ENCODE measurements at places on chromosomes 7 and 10. TPM values are rescaled to one million over a fixed set of nuclear protein-coding genes. Genes with fewer than 3 reads are reported as not detected.

- no peak for DNase-seq
These were observed 12.1 kb upstream of the TRUB1 start for GRCh38 chr10:114925587-114926586.

DNA sequence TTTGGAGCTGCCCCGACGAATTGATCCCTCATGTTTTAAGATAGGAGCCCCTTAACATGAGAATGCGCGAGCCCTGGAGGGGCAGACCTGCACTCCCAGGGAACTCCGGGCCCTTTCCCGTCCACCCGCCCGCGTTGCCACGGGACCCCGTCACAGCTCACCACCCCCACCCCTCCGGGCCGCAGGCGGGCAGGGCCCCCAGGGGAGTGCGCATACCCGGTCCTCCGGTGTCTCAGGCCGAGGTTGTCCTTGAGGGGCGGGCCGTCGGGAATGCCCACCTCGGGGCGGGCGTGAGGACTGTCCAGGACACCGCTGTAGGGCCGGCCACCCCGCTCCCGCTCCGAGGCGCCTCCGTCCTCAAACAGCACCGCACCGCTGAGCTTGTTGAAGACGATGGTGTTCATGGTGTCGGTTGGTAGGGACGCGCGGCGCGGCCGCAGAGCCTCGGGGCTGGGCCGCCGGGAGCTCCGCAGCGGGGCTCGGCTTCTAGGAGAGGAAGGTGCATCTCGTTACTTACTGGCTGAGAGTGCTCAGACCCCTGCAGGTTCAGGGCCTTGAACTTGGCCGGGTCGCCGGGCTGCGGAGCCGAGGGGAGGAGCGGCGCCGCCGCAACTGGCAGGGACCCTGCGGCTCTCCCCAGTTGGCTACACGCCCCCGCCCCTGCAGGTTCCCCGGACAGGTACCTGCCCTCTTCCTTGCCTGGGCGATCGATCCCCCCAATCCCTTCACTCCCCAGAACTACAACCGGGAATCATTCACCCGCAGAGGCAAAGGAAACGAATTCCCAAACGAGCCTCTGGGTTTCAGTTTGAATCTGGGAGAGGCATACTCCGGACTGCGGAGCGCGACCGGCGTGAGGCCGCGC lies 2.4 kb downstream of the MKX start:
- no peak for DNase-seq

GRCh38 chr10:15430969-15431771 lies 60.1 kb upstream of the FAM171A1 start:
- no peak for DNase-seq

- no peak for DNase-seq
These were observed 166.2 kb upstream of the FAM3C start for GRCh38 chr7:121562259-121562658.

DNA sequence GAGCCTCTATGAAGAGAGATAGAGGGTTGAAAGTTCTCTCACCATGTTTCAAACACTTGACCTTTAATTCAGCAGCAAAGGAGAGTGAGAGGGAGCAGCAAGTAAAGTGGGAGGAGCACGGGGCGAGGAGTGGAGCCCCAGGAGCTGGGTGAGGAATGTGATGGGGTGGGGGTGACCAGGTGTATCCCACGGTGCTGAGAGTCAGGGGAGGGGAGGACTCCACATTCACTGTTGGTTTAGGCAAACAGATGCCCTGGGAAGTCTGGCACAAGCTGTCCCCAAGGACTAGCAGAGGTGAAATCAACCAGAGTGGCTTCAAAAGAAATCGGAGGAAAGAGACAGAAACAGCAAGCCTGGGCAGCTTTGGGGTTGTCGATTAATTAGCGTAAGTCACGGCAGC lies 101.8 kb upstream of the PITRM1 start:
- DNase-seq, result no peak

GRCh38 chr10:34254596-34254995 lies 560.5 kb downstream of the PARD3 start:
- DNase-seq, result no peak

- no peak for DNase-seq
These were observed 65.3 kb downstream of the ZFAND4 start for GRCh38 chr10:45607276-45607675.

Gene COL1A2
- total RNA-seq, result 263 TPM

Gene UCMA
- not detected for total RNA-seq

Gene SPDYE16
- not detected for total RNA-seq

GRCh38 chr7:140312141-140312846 lies 86.0 kb downstream of the SLC37A3 start:
- no peak for DNase-seq

DNA sequence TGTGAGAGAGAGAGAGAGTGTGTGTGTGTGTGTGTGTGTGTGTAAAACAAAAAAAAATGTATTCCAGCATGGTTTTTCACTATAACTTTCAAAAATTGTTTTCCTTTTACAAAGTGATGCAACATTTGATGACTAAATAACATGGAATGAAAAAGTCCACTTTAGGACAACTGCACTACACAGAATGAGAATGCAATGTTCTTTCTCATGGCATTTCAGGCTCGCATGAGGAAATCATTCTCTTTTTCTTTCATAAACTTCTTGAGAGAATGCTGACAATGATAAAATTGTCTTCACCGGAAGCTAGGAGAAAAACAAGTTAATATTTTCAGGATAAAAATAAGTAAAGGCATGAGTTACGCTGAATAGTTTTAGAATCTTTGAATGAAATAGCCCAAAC lies 53.7 kb downstream of the SLC16A12 start:
- DNase-seq, result no peak

Gene TRPV5
- not detected for total RNA-seq

DNA sequence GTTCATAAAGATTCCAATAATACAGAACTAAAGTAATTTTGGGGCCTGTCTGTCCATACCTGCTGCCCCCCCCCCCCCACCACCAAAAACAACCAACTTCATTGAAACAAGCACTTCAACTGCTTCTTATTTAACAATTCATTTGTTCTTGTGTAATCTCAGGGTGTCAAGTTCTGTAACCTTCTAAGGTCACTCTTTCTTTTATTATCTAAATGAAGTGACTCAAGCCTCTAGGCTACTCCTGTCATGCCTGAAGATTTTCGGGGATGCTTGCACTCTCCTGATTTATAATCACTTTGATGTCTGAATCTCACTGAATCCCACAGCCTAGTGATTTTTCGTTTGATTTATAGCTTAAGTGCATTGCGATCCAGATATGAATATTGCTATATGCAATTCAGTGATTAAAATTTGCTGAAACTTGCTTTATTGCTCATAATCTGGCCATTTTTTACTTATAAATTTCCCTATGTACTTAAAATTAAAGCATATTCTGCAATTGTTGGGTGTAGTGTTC lies 27.2 kb downstream of the GARIN1A start:
- DNase-seq, result no peak

Gene PLXNA4
- 31.4 TPM for total RNA-seq

DNA sequence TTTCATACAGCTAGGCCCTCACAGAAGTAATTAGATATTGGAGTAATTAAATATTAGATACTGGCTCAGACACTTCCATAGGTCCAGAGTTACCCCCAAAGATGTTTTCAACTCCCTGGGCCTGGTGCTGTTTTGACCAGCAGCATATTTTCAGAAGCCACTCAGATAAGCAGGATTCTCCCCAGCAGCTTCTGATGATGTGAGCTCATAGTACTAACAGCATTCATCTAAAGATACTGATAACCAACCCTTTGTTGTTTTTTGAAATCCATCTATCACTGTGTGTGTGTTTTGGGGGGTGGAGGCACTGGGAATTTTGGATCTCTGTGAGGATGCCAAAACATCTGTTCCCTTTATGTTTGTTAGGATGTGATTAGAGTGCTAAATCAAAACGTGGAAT lies 52.7 kb downstream of the VPS50 start:
- DNase-seq, result no peak

GRCh38 chr7:27514861-27515260 lies 147.8 kb downstream of the HIBADH start:
- DNase-seq, result no peak

Gene TSPAN15
- total RNA-seq, result 141 TPM

DNA sequence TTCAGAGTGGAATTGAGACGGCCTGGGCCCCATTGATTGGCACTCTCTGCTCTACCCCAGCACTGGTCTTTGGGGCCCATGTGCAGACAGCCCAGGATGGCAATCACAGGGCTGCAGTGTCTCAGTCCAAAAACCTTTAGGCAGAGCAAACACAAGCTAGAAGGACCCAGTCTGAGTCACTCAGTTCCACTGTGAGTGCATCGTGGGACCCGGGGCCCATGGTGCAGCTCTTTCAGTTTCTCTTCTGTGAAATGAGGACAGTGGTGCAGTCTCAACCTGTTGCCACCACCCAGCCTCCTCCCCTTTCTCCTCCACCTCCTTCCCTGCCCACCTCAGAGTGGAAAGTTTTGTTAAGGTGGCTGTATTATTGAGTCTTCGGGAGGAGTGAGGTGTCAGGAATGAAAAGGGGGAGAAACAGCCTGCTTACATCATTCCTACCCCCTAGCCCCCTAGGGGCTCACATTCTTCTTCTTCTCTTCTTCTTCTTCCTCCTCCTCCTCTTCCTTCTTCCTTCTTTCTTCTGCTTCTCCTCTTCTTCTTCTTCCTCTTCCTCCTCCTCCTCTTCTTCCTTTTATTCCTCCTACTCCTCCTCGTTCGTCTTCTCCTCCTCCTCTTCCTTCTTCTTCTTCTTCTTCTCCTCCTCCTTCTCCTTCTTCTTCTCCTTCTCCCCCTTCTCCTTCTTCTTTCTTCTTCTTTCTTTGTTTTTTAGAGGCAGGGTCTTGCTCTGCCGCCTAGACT lies 19.5 kb upstream of the CARD11 start:
- DNase-seq, result no peak

Gene SPOCK2
- 8.5 TPM for total RNA-seq

Gene SH2D4B
- total RNA-seq, result 0.13 TPM

- no peak for DNase-seq
These were observed 34.9 kb downstream of the FAM204A start for GRCh38 chr10:118307220-118307619.

GRCh38 chr7:143388491-143389101 lies 7.5 kb downstream of the ZYX start:
- DNase-seq, result no peak

DNA sequence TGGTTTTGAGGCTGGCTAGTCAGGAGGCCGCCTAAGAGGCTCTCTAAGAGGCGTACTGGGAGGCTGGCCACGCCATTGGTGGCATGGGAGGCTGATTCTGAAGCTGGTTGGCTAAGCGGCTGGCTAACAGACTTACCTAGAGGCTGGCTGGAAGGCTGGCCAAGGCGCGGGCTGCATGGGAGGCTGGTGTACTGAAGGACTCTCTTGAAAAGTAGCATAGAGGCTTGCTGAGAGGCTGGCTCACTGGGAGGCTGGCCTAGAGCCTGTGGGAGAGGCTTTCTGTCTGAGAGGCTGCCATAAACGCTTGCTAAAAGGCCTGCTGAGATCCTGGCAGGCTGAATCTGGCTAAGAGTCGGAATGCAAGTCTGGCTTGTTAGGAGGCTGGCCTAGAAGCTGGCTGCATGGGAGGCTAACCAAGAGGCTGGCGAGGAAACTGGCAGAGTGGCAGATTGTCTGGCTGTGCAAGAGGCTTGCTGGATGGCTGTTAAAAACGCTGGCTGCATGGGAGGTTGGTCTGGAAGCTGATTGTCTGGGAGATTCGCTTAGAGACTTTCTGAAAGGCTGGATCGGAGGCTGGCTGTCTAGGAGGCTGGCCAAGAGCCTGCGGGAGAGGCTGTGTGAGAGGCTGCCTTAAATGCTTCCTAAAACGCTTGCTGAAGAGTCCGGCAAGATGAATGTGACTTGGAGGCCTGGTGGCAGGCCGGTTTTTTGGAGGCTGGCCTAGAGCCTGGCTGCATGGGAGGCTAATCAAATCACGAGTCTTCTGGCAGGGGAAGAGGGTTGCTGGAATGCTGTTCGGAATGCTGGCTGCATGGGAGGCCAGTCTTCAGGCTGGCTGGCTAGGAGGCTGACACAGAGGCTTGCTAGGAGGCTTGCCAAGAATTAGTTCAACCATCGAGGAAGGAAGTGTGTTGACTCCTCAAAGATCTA lies 134.2 kb downstream of the OR13A1 start:
- no peak for DNase-seq

Gene AIMP2
- total RNA-seq, result 34.7 TPM

Gene ICA1
- 49.1 TPM for total RNA-seq
